ENCODE measurements at places on chromosomes 5 and 9.

GRCh38 chr5:17259630-17260257, 42.3 kb downstream of the BASP1 start:
- no peak for DNase-seq

DNA sequence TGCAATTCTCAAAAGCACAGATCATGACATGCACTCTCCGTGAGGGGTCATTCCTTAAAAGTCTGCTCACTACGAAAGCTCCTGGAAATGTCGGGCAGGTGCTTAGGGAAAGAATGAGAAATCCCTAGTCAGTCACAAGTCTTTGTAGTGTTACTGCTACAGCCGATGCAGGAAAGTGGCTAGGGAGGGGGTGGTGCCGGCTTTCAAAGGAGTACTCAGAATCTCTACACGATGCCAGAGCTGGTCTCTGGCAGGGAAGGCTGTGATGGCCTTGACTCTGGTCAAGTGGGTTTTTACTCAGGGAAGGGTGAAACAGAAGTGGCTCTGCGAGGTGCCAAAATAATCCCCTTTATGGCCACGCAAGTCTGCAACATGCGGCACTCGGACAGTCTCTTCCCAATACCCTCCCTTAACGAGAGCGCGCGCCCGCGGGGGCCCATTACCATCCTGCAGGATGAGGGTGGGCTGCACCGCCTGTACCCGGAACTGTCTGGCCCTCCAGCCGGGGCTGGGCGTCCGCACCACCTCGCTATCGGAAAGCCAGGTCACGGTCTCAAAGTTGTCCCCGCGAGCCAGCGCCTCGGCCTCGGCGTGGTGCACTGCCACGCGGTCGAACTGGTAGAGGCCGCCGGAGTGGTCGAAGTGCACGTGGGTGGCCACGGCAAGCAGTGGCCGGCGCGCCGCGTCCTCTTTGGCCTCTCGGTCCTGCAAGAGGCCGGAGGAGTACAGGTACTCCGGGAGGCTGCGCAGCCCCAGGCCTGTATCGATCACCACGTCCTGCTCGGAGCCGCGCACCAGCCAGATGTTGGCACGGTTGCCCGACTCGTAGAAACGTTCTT, 956 bp downstream of the MBLAC2 start:
- no peak for DNase-seq

DNA sequence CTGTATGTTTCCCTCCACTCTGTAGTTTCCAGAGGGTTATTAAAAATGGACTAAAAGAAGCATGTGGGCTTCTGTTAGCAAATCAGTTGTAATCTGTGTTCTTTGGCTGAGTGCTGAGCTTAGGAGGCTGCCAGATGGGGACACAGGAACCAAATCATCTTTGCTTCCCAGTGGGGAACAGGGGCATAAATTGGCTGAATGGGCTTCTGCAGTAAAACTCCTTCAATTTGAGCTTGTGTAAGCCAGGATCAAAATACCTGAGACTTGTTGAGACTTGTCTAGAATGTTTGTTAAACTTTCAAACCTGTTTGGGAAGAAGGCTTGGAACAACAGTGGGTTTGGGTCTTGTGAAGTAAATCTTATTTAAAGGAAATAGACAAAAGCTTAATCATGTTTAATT, 32.2 kb upstream of the TNFAIP8 start:
- DNase-seq, result no peak

- DNase-seq, result no peak
Measured at GRCh38 chr5:33072726-33073125, 361.6 kb downstream of the NPR3 start.

- no peak for DNase-seq
Measured at GRCh38 chr9:106785200-106785599, 77.8 kb upstream of the ZNF462 start.

- no peak for DNase-seq
Measured at GRCh38 chr5:52811067-52811749, 23.5 kb downstream of the ITGA1 start.

- no peak for DNase-seq
Measured at GRCh38 chr5:75356719-75357118, 19.7 kb downstream of the HMGCR start.

DNA sequence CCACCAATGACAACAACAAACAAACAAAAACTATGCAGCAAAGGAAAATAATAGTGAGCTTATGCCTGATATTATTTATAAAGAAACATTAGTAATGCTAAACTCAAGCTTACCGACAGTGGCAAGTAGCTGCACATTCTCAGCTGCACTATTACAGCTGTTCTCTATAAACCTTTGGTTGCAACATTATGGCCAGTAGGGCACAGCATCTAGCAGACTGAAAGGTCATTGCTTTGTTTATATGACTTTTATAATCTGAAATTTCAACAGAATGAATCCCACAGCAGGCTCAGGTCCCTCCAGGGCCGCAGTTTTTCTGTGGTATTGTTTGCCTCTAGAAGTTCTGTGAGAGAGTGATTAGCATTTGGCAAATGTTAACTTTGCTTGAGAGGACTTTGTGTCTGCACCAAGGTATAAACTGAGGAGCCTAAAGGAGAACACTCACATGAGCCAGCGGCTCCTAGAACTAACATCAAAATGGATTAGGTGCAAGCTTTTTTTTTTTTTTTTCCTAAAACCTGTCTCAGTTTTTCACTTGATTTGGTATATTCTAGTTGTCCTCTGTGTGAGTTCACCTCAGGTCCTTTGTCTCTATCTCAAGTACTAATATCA, 58.3 kb downstream of the IZUMO3 start:
- DNase-seq, result no peak

GRCh38 chr5:87126869-87127268, 140.8 kb upstream of the RASA1 start:
- no peak for DNase-seq

DNA sequence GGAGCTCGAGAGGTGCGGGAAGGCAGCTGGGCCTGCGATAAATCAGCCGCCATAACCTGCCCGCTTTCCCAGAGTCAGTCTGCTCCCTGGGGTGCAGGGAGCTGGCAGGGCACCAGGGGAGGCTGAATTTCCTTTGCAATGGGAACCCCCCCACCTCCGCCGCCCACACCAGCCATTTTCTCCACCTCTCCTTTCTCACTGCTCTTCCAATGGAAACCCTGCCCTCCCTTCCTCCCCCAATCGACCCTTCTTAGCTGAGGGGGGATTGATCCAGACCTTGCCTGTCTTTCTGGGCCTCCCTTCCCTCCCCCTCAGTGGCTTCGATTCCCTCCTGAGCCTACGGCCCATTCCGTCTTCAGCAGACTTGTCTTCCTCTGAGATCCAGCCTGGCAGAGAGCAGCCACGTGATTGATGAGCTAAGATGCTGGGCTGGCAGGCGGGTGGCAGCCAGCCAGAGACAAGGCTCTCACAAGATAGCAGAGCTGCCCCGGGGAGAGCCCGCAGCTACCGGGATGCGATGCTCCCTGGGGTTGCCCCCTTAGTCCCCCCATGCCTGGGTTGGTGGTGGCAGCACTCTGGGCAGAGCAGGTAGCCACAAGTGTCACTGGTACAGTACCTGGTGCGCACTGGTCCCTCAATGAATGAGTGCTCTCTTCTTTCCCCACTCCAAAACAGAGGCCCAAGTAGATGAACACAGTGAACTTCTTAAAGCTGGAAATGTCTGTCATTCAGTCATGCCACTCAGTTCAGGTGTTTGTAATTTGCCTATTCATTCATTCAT, 53.7 kb upstream of the FABP6 start:
- DNase-seq, result peak; percentile 77

DNA sequence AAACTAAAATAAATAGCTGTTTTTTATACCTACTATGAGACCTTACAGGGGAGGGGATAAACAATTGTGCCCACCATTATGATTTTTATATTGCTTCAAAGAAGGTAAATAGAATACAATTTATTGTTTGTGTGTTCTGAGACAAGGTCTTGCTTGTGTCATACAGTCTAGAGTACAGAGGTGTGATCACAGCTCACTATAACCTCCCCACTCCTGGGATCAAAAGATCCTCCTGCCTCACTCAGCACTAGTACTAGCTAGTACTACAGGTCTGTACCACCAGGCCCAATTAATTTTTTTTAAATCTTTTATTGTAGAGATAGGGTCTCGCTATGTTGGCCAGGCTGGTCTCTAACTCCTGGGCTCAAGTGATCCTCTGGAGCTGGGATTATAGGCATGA, 11.3 kb downstream of the TLE1 start:
- no peak for DNase-seq

- DNase-seq, result no peak
Measured at GRCh38 chr9:19286634-19287188, 56.2 kb downstream of the DENND4C start.

DNA sequence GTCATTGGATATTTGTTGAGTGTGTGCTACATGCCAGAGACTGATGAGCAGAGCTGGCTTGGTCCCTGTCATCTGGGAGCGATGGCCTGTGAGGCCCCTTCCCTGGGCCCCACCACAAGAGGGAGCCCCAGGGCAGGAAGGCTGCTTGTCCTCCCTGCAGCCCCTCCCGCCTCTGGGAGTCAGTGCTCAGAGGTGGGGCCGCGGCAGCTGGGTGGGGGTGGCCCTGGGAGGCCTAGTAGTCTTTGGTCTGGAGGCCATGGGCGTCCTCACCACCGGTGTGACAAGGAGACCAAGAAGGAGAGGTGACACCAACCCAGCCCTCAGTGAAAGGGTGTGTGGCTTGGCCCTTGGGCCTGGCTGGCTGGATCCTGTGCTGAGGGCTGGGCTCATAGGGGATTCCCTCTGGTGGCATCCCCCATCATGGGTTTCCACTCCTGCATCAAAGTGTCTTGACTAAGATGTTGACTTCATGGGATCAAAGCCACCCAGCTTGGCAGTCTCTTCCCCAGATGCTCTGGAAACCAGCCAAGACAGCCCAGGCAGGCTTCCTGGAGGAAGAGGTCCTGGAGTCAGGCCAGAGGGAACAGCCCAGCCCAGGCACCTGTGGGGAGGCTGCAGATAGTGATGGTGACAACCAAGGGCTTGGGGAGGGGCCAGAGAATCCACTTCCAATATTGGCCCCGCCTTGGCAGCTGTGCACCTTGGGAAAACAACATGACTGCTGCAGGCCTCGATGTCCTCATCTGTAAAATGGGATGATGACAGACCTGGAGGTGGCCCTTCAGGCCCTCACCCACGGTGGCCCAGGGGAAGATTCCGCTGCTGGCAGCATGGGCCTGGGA, 166.7 kb downstream of the GAPVD1 start:
- DNase-seq, result no peak

DNA sequence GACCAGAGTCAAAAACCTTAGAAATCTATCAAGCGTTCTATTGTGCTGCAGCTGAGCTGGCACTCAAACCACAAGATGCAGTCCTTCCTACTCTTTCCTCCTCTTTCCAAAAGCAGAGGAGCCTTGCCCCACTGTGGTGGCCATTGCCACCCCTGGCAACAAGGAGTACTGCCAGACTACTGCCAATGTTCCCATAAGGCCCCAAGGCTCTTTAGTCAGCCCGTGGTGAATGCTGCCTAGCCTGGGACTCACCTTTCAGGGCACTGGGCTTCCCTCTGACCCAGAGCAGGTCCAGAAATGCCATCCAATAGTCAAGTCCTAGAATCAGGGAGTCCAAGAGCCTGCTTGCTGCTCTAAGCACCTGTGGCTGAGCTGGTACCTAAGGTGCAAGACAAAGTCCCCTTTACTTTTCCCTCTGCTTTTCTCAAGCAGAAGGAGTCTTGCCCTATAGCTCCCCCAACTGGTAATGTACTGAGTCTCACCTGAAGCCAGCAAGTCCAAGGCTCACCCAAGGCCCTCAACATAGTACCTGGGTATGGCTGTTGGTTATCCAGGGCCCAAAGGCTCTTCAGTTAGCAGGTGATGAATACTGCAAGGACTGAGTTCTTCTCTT, 219.4 kb downstream of the ATPSCKMT start:
- DNase-seq, result no peak

GRCh38 chr5:3047212-3047774, 295.8 kb upstream of the IRX2 start:
- DNase-seq, result no peak

- DNase-seq, result no peak
Measured at GRCh38 chr5:7851617-7852289, 820 bp upstream of the CFAP90 start.
